Caco-2 (cell line): ENCODE measurements at places on chromosomes 1 and 21.

- no peak for DNase-seq
These were observed 21.1 kb downstream of the FYB2 start for GRCh38 chr1:56798053-56798471.

DNA sequence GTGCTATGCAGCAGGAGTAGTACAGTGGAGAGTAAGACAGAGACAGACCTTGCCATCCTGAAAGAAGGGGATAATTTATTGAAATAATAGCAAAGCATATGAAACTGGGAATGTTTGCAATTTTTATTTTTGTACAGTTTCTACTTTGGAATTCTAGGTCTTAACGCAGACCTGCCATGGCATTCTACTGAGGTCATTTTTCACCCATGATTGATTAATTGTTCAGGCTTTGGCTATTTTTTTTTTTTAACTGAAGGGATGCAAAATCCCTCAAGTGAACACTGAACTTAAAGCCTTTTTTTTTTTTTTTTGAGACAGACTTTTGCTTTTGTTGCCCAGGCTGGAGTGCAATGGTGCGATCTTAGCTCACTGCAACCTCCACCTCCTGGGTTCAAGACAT lies 27.1 kb downstream of the MTF2 start:
- no peak for DNase-seq

GRCh38 chr1:96011606-96012005 lies 710.0 kb upstream of the PTBP2 start:
- DNase-seq, result no peak

- DNase-seq, result no peak
These were observed 39.9 kb downstream of the SIPA1L2 start for GRCh38 chr1:232589812-232590743.

- DNase-seq, result no peak
These were observed 140.6 kb downstream of the SYF2 start for GRCh38 chr1:25091658-25092057.

- no peak for DNase-seq
These were observed 12.1 kb upstream of the FAM131C start for GRCh38 chr1:16085522-16085921.

GRCh38 chr21:44820851-44821250 lies 3.0 kb upstream of the SUMO3 start:
- no peak for DNase-seq

DNA sequence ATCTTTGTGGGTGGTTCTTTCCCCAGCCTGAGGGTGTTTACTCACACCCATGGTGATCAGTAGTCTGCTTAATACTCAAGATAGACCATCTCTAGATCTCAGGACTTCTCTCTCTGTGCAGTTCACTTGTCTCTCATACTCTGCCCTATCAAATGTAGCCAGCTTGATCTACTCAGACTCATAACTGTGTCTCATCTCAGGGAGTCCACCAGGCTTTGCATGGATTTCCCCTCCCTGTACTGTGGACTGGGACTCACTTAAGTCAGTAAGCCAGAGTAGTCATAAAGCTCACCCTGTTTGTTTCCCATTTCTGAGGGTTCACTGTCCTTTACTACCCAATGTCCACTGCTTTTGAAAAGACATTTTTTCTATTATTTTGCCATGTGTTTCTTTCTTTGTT lies 41.8 kb downstream of the LYPLAL1 start:
- DNase-seq, result no peak

DNA sequence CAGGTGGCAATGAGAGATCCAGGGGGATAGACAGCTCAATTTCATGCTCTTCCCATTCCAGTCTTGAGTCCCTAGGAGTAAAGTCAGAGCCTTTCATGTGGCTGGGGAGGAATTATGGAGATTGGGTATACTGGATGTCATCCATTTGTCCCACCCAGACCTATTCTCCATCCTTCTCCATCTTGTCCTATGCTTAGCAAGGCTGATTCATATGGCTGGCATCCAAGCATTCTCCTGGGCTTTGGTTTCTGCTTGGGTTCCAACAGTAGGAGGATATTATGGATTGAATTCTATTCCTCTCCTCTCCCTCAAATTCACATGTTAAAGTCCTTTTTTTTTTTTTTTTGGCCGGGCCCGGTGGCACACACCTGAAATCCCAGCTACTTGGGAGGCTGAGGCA lies 3.8 kb upstream of the CDC20 start:
- no peak for DNase-seq

- no peak for DNase-seq
These were observed 62.5 kb upstream of the TARBP1 start for GRCh38 chr1:234541286-234541975.

DNA sequence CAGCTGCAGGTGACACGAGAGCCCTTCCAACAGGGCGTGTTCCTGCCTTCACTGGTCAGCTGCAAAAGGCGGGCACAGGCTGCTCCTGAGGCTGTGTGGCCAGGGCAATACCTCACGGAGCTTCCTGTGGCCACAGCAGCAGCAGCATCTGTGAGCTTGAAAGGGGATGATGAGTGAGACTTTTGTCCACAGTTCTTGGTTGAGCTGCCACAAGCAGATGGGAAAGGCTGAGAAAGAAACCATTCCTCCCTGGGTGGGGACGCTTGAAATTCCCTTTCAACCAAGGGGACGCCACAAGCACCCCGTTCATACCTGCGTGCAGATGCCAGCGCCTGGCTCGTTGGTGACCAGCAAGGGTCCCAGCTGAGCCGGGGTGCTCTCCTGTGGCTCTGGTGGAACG lies 37.6 kb downstream of the B3GALT5 start:
- DNase-seq, result no peak

- no peak for DNase-seq
These were observed 37.2 kb downstream of the PDE9A start for GRCh38 chr21:42690586-42690985.

DNA sequence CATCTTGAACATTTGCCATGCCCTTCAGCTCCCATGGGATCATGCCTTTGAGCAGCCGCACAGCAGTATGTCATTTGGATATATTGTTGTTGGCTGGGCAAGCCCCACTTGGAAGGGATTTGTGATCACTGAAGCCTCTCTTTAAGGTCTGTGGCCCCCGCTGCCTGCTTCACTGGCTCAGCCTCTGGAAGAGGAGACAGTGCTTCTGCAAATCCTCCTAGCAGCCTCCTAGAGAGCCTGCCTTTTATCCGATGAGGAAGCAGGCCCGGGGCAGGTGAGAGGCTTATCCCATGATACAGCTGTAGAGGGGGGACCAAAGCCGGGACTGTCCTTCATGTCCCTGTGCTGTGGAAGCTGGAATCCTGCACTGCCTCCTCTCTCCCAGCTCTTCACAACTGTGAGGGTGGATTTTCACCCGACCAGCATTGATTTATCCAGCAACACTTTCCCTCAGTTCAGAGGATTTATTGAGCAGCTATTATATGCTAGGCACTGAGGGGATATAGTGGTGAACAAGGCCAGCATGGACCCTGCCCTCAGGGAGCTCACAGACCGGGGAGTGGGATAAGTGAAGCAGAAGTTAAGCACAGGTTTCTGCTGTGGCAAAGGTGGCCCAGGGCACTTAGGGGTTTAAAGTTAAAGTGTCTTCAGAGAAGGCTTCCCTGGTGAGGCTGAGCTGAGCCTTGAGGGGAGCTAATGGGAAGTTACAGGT lies 3.9 kb downstream of the TMEM61 start:
- DNase-seq, result no peak

DNA sequence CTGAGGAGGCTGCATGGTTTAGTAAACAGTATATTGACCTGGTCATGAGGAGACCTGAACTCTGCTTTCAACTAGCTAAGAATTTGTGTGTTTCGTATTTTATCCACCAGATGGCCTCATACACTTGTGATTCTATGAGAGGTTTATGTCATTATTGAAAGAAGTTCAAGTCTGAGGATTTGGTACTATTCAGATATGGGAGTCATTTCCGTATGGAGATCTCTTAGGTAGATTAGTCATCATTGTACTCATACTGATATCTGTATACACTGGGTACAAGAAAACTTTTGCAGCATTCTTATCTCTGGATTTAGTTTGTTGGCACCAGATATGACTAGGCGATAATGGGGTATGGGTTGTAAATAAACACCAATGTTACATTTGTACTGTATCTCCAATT lies 26.6 kb downstream of the ATF6 start:
- peak; percentile 50 for DNase-seq

DNA sequence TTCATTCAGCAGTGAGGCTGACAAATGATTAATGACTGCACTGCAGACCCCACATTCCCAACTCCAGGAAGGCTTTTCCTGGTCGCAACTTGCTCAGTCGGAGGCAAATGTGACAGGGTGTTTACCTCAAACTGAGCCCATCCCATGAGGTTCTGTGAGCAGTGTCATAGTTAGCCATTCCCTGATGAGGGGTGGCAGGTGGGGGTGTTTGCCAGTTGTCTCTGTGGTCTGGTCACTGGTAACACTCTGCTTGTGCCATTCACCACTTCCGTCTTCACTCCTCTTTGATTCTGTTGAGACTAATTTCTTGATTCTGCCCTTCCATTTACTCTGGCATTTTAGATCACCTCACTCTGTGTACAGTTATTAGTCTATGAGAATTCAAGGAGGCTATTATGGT lies 73.5 kb downstream of the NOS1AP start:
- no peak for DNase-seq

GRCh38 chr1:228267962-228268880 lies 60.4 kb downstream of the OBSCN start:
- peak; percentile 29 for DNase-seq

DNA sequence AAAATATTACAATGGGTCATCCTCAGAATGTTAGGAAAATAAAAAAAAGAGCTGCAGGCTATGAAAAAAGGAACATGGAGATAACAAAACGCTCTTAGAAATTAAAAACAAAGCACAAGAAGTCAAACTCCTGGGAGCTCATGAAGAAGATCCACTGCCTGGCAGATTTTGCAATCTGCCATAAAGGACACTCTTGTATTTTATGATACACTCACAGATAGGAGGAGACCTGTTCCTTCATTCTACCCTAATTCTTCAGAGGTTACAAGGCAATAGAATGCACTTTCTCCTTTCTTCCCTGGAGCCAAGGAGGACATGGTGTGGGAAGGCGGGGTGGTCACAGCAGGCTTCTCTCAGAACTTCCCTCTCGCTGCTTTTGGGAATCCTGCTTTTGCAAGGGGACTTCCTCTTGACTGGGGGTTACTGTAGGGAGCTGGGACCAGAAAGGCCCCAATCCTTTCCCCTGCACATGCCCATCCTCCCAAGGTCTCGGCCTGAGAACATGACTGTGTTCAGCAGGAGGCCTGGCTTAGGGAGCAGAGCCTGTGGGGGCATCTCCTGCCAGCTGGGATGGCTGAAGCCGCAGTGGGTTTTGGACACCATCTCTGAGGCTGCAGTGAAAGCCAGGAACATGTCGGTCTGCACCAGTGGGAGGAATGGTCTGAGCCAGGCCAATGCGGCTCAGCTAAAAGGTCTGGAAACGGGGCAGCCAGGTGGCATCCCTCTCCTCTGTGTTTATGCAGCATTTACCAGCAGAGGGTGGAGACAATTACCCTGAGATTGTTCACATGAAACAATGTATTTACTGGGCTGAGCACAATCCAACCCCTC lies 44.8 kb downstream of the GPR161 start:
- DNase-seq, result no peak

GRCh38 chr1:21490774-21491487 lies 18.3 kb upstream of the ALPL start:
- no peak for DNase-seq

DNA sequence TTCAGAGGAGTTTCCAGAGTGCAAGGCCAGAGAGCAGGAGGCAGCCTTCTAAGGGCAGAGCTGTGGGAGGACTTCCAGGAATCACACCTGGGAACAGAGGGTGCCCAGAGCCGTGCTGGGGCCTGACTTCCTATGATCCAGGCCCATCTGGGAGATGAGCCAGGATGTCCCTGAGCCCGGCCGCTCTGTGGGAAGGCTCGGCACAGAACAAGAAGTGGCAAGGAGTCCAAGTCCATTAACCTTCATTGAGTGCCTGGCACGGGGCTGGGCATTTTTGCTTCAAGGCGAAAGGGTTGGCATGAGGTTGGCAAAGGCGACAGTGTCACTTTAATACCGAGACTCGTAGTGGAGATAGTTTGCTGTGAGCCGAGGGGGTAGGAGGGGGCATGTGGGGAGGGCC lies 18.2 kb downstream of the TMEM201 start:
- DNase-seq, result no peak

- DNase-seq, result no peak
These were observed 37.8 kb upstream of the DOCK7 start for GRCh38 chr1:62726011-62726442.

GRCh38 chr1:36380143-36380619 lies 5.5 kb downstream of the STK40 start:
- DNase-seq, result no peak

GRCh38 chr1:53292690-53293089 lies 35.2 kb downstream of the LRP8 start:
- DNase-seq, result no peak

- peak; percentile 53 for DNase-seq
These were observed 6.5 kb upstream of the ATP1A2 start for GRCh38 chr1:160108888-160109662.

GRCh38 chr1:118948846-118949245 lies 39.3 kb downstream of the TBX15 start:
- DNase-seq, result no peak

DNA sequence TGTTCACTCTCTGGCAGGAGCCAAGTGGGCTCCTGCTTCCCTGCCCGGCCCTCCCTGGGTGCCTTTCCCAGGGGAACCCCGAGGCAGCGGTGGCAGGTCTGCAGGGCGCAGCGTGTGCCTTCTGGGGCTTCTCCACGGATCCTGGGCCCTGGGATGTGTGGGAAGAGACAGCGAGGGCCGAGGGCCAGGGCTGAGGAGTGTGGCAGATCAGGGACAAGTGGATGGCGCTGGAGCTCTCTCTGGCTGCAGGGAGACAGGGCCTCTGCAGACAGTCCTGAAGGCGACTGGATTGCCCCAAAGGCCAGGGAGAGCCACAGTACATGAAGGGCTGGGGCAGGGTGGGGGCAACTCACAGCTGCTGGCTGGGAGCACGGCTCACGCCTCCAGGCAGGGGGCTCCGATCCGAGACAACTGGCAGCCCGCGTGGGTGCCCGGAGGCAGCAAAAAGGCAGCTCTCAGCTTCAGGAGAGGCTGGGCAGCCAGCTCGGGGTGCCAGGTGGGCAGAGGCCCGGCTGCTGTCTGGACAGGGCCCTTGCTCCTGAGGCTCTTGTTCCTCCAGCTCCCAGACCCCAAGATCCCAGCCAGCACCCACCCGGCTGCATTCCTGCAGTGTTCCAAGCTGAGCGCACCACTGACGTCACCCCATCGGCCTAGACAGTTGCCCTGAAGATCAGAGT lies 16.0 kb downstream of the MORN1 start:
- no peak for DNase-seq

GRCh38 chr1:218402786-218403120 lies 57.6 kb downstream of the TGFB2 start:
- DNase-seq, result no peak

DNA sequence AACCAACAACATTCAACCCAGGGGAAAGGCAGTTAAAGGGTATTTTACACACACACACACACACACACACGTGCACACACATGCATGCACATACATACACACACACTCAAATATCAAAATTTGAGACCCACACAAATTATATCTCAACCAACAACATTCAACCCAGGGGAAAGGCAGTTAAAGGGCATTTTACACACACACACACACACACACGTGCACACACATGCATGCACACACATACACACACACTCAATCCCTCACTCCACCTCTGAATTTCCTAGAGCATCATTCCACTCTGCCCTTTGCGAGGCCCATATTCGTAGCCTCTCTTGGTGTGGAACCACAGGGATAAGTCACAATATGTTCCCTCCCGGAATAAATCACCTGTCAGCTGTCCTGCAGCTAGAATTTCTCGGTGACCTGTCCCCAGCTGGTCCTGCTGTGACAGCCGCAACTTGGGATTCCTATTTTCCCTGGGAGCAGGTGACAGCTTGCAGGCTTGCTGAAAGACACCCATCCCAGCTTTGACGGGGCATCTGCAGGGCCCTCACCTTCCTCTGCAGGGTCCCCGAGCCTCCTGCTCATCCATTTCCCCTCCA lies 122.7 kb downstream of the PSMG1 start:
- DNase-seq, result no peak
